ENCODE measurements at places on chromosomes 1 and 21. TPM values are rescaled to one million over a fixed set of nuclear protein-coding genes. Genes with fewer than 3 reads are reported as not detected.

PTPN7 gene
- not detected for total RNA-seq

METTL18 gene
- 7.3 TPM for total RNA-seq

CDA gene
- 41.1 TPM for total RNA-seq

KLF17 gene
- total RNA-seq = 0.64 TPM

GSTM4 gene
- total RNA-seq = 9.5 TPM

DHCR24 gene
- total RNA-seq = 43.4 TPM

AMPD1 gene
- total RNA-seq = not detected

FAM72D gene
- total RNA-seq = 6.7 TPM

AMY2A gene
- not detected for total RNA-seq

AXDND1 gene
- total RNA-seq = 0.24 TPM

GFI1 gene
- 0.21 TPM for total RNA-seq

MSH4 gene
- total RNA-seq = 0.03 TPM

MPL gene
- total RNA-seq = not detected

PTPN14 gene
- 10.4 TPM for total RNA-seq

LHX4 gene
- 0.52 TPM for total RNA-seq

SERPINC1 gene
- total RNA-seq = not detected

ADAM30 gene
- total RNA-seq = not detected

DMAP1 gene
- 21.7 TPM for total RNA-seq

PTPRC gene
- total RNA-seq = not detected

TNNT2 gene
- not detected for total RNA-seq

FCRLB gene
- 1.7 TPM for total RNA-seq

PROK1 gene
- not detected for total RNA-seq

BATF3 gene
- 31.4 TPM for total RNA-seq

CD160 gene
- not detected for total RNA-seq

CD34 gene
- not detected for total RNA-seq

E2F2 gene
- 3.4 TPM for total RNA-seq

PKLR gene
- total RNA-seq = not detected

ANKRD13C gene
- 8.7 TPM for total RNA-seq

CD247 gene
- 0.15 TPM for total RNA-seq

FAM177B gene
- total RNA-seq = not detected

FCRL5 gene
- total RNA-seq = not detected

OR2W3 gene
- total RNA-seq = not detected

AMY1A gene
- not detected for total RNA-seq

CD101 gene
- total RNA-seq = 0.56 TPM

PAQR6 gene
- total RNA-seq = 3.8 TPM

PADI3 gene
- total RNA-seq = 2.0 TPM

AZIN2 gene
- total RNA-seq = 0.75 TPM

PTPRU gene
- total RNA-seq = 6.2 TPM

CFAP107 gene
- total RNA-seq = not detected

DDX59 gene
- 14.5 TPM for total RNA-seq

ST7L gene
- total RNA-seq = 10.6 TPM

DMRTA2 gene
- 0.15 TPM for total RNA-seq

KRTAP12-2 gene
- total RNA-seq = not detected

SPRR1B gene
- not detected for total RNA-seq

SMCP gene
- not detected for total RNA-seq

ADGRL4 gene
- total RNA-seq = not detected
